ENCODE measurements at places on chromosomes 13 and 19. TPM values are rescaled to one million over a fixed set of nuclear protein-coding genes. Genes with fewer than 3 reads are reported as not detected.

DNA sequence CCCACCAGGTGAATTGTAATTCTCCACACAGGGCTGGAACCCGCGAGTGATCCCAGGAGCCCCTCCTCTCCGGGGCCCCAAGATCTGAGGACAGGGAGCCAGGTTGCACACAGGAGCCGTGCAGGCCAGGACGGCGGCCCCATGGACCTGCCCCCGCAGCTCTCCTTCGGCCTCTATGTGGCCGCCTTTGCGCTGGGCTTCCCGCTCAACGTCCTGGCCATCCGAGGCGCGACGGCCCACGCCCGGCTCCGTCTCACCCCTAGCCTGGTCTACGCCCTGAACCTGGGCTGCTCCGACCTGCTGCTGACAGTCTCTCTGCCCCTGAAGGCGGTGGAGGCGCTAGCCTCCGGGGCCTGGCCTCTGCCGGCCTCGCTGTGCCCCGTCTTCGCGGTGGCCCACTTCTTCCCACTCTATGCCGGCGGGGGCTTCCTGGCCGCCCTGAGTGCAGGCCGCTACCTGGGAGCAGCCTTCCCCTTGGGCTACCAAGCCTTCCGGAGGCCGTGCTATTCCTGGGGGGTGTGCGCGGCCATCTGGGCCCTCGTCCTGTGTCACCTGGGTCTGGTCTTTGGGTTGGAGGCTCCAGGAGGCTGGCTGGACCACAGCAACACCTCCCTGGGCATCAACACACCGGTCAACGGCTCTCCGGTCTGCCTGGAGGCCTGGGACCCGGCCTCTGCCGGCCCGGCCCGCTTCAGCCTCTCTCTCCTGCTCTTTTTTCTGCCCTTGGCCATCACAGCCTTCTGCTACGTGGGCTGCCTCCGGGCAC, 3.9 kb downstream of the FFAR1 start:
- DNase-seq, result no peak

- no peak for DNase-seq
These were observed 24.7 kb downstream of the ZNF136 start for GRCh38 chr19:12187625-12188024.

- no peak for DNase-seq
These were observed 2.3 kb downstream of the CLASRP start for GRCh38 chr19:45041125-45041524.

DNA sequence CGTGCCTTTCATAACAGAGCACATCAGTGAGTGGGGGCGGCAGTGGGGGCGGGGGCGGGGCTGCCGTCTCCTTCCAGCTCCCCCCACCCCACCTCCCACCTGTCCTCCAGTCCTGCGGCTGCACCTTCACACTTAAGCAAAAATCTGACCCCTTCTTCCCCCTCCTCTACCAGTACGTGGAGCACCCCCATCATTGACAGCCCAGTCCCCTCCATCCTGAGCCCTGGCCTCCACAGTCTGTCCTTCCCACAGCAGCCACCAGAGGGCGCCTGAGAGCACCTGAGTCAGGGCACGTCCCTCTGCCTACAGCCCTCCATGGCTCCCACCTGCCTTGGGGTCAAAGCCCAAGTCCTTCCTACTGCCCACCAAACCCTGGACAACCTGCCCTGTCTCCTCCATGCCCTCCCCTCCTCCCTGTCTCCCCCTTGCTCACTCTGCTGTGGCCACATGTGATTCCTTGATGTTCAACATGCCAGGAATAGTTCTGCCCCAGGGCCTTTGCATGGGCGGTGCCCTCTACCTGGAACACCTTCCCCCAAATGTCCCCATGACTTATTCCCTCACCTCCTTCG, 4.0 kb downstream of the EBI3 start:
- DNase-seq, result no peak

- no peak for DNase-seq
These were observed 30.2 kb downstream of the HSPH1 start for GRCh38 chr13:31131470-31131961.

GRCh38 chr13:51819544-51819943, 15.6 kb upstream of the DHRS12 start:
- no peak for DNase-seq

DNA sequence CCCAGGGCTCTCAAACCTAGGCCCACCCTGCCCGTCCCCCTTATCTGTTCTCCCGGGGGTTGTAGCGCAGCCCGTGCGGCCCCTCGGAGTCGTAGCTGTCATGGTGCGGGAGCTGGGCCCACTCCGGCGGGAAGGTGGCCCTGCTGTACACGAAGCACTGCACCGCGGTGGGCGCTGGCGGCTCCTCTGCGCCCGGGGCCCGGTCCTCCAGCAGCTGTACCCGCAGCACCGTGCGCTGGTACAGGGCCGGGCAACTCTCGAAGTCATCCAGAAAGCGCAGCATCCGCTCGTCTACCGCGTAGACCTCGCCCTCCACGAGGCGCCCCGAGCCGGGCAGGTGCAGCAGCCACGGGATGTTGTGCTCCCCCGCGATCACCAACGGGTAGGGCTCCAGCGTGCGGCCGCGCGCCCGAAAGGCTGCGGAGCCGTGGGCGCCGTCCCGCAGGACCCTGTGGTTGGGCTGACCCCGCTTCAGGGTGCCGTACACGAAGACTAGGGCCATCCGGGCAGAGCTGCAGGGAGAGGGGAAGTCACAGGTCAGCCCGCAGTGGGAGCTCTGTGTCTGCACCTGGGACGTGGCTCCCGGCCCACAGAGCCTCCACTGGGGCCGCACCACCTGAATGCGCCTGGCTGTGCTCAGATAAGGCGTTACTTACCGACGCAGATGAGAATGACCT, 56.4 kb downstream of the GGACT start:
- no peak for DNase-seq

DNA sequence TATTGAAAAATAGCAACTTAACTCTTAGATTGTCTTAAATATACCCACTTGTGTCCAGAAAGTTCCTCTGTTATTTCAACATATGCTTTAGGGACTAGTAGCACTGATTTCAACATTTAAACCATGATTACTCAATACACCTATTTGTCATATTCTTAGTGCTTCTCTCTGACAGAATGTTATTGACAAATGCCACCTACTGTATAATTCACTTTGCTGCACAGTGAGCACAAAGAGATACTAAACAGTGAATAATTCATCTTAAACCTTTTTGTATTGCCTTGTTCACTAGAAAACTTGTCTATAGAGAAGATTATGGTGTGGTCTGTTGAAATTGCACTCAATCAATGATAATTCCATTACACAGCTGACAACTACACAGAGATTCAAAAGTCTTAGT, 692.6 kb downstream of the PCDH17 start:
- DNase-seq, result no peak

- no peak for DNase-seq
These were observed 15.0 kb downstream of the TSHZ3 start for GRCh38 chr19:31334101-31334848.

DNA sequence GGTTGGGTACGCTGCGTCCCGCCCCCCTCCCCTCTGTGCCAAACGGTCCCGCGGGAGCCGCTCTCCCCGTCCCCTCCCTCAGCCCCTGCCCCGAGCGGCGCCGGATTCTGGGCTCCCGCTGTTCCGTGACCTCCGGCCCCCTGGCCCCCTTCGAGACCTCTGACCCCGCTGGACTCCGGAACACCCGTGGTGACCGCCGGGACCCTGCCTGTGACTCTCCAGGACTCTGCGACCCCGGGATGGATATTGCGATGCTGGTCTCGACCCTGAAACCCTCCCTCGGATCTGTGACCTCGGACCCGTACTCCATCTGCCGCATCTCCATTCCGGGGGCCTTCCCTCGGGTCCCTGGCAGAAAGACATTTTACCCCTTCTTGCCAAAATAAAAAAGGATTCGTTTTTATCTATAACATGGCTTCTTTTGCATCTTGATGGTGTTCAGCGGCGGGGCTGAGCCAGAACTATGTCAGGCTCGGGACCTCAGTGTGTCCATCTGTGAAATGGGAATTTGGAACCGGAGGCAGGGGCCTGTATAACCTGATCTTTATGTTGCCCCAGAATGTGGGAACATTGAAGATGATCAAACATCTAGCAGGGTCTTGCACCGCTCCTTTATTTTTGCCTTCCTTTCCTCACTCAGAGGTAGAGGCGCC, 654 bp upstream of the MEGF8 start:
- no peak for DNase-seq

DNA sequence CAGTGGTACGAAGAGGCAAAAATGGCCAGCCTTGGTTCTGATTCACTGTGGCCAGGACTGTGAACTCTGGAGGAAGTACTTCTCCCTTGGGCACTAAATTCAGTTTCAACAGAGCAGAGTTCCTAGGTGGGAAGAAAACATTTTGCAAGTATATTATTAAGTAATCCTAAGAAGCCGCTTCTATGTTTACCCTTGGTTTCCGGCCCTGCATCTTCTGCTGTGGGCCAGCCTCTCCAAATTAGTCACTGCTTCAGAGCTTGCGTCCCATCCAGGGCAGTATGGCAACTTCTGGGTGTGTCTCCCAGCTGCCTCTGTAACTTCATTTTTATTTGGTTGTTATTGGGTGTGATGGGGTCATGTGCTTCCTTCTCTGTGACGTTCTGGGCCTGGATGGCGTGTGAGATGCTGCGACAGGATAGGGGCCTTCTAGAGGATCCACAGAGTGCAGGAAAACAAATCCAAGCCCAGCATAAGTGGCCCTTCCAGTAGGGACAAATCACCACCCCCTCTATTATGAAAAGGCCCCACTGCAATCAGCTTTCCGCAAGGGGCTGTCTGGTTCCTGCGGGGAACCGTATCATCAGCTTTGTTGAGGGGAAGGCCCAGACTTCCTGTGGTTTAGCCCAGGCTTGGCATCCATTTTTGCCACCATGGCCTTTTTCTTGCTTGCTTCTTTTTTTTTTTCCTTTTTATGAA, 55.1 kb upstream of the C1QTNF9 start:
- DNase-seq, result no peak

DNA sequence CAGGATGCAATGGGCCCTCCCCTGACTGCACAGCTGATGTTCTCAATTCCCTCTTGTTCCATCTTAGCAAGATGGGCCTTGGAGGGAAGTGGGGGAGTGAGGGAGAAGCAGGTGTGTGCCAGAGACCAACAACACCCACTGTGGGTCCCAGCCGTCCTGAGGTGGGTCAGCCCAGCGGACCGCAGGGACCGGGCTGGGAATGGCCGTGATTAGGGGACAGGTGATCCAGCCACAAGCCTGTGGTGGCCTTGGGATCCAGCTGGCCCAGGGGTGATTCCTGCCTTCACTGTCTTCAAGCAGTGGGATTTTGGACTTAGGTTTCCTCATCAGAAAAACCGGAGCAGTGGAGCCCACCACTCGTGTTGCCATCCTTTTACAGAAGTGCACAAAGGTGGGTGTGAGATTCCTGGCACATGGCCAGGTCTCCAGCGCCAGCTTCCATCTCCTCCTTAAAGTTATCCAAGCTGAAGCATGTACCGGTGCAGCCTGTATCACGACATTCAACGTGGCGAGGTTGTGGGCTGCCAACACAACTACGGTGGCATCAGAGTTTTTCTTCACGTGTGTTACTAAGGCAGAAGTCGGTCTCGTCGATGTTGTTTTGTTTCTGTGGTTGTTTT, 9.0 kb upstream of the ATP11A start:
- no peak for DNase-seq

The ZSCAN22 gene
- 4.1 TPM for polyA plus RNA-seq

DNA sequence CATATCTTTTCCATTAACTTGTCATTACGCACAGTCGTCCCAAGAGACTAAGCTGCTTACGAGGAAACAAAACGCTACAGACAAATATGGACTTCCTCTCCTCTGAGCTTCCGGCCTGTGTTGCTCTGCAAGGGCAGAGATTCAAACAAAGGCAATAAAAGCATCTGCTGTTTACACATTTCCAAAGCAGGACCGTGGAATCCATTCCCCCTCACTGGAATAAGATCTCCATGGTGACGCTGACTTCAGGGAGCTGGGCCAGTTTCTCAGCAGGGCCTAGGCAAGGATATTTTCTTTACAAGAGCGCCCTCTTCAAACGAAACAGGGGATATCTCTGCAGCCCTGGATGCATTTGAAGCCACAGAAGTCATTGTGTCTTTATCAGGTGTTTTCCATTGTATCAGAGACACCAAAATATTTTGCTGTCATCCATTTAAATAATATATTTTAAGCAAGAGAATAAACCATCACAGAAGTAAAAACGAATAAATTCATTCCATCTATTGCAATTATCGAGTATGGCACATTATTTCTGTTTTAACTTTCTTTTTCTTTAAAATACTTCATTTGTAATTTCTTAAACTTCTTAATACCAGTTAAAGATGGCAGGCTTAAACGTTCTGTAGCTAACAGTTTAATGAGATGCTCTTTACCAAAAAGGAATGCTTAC, 177.5 kb downstream of the DCLK1 start:
- DNase-seq, result peak; percentile 89

- peak; percentile 10 for DNase-seq
These were observed 839 bp downstream of the COG6 start for GRCh38 chr13:39656325-39656677.

DNA sequence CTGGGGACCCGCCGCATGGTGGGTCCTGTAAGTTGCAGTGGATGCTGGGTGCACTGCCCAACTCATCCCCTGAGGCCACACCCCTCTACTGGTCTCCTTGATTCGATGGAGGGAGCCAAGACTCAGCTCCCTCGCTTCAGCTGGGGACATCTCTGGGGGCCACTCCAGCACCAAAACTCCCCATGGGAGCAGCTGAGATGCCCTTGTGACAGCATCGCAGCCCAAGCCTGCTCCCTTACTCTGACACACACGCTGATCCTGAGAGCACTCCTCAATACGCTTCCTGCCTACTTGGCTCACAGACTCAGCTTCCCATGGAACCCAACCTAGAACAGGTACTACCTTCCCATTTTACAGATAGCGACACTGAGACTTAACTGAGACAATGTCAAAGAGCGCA, 56.2 kb downstream of the PEPD start:
- no peak for DNase-seq

DNA sequence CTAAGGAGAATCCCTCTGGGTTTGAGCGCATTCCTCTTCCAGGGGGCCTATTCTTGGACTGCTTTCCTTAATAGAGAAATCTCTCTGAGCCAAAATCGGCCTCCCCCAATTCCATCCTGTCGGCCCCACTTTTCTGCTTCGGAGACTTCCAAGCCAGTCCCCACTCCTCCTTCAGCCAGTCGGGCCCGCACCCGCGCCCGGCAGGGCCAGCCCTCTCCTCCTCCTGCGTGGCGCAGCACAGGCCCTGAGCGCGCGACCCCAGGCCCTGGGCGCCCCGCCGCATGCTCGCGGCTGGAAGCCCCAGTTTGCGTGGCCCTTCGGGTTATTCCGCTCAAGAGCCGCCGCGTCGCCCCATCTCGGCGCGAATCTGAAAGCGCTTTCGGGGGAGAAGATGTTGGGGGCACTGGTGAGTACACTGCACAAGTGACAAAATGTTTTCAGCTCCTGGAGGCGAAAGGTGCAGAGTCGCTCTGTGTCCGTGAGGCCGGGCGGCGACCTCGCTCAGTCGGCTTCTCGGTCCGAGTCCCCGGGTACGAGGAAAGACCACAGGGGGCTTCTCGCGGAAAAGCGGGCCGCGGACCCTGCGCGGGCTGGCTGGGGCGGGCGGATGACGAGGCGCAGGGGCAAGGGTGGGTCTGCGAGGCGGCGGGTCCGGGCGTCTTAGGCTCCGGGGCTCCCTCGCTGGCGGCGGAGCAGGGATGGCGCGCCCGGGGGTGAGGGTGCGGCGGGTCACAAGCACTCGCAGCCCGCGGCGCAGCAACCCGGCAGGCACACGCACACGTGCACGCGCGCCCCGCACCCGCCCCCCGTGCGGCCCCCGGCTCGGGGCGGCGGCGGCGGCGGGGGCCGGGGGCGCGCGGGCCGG, at the start of gene IL17D:
Gene IL17D (plus strand): TSS at position 785 of the 865 bp plus-strand sequence. CDS start 303 bp downstream, outside the sequence.
- peak; percentile 35 for DNase-seq

All from left kidney (tissue), 8 donors.